ENCODE measurements at places on chromosomes 5 and 9.

DNA sequence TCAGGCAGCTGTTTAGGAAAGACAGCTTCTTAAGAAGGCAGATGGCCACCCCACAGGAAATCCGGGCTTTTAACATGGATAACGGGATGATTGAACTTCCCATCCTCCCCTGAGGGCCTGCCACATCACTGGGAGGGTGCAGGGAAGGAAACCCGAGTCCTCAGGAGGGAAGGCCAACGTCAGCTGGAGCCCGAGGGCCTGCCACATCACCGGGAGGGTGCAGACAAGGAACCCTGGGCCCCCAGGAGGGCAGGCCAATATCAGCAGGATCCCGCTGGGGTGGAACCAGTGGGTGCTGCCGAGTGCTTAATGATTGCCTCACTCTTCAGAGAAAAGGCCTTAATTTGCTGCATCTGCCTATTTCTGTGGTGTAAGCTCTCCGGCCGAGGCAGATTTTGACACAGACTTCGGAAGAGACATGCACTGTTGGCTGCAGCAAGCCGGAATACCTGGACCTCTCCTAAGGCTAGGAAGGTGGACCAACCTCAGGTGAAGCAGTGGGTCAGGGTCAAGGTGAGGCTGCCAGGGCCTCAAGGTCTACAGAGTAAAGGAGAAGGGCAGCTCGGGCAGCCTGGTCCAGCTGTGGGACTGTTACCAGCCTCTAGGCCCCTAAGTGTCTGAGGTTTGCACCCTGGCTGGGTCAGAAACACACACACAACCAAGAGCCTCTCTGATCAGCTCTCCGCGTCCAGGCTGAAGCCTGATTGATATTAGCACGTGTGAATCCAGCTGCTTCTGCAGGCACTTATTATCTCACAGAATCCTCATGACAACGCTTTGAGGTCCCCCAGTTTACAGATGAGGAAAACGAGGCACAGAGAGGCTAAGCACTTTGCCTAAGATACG, 14.8 kb upstream of the COL5A1 start:
- no peak for DNase-seq

- DNase-seq, result no peak
These were observed 97.4 kb downstream of the KCTD16 start for GRCh38 chr5:144267961-144268513.

GRCh38 chr9:3367185-3367584, 158.6 kb downstream of the RFX3 start:
- no peak for DNase-seq

DNA sequence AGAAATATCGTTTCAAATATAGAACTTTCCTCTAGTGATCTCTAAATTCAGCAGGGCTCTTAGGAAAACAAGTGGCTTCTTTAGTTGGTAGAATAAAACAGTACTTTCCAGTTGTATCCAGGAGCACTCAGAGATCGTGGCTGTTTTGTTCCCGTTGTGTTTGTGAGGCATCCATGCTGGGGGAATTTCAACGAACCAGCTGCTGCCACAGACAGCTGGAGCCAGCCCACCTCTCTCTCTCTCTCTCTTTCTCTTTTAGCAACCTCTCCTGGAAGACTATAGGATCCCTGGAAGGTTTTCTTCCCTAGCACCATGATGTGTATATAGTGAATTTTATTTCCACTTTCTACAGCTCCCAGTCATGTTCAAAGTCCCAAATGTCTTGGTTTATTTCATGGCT, 1116.0 kb upstream of the SEMA6A start:
- no peak for DNase-seq

DNA sequence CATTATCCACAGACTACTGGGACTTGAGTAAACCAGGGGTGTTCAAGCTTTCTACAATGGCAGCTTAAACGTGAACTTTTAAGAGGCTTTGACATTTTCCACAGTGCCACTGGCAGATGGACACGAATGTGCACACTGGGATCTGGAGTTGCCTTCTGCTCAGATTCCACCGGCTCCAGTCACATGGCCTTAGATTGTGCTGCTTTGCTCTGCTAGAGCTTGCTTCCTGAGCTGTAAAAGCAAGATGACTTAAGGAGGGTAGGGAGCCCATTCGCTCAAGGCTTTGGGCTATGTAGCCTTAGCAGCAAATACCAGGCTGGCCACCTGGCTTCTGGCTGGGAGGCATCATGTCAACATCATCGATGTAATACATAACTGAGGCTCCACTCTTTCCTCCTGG, 436.9 kb downstream of the MED10 start:
- no peak for DNase-seq

- no peak for DNase-seq
These were observed 87.0 kb downstream of the SPOCK1 start for GRCh38 chr5:137412136-137412535.

DNA sequence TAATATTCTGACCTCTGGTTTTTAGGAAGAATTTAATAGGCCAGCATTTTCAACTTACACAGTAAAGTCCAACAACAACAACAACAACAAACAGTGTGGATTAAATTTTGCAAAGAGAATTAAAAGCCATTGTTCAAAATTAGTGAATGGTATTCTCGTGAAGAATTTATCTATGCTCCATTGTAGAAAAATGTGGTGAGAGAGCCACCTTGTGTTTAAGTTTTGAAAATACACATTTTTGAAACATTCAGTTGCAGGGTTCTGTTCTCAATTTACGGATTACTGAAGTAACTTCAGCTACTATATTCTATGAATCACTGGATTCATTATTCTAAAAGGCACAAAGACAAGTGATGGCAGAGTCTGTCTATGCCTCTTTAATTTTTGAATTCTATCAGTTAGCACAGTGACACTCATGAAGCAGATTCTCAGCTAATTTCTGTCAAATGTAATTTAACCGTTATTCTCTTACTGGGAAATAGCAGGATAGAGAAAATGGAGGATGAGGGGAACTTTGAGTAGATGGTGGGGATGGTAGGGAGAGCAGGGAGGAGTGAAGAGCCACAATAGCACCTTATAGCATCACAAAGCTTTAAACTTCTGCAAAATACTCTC, 11.0 kb downstream of the CCDC152 start:
- no peak for DNase-seq

DNA sequence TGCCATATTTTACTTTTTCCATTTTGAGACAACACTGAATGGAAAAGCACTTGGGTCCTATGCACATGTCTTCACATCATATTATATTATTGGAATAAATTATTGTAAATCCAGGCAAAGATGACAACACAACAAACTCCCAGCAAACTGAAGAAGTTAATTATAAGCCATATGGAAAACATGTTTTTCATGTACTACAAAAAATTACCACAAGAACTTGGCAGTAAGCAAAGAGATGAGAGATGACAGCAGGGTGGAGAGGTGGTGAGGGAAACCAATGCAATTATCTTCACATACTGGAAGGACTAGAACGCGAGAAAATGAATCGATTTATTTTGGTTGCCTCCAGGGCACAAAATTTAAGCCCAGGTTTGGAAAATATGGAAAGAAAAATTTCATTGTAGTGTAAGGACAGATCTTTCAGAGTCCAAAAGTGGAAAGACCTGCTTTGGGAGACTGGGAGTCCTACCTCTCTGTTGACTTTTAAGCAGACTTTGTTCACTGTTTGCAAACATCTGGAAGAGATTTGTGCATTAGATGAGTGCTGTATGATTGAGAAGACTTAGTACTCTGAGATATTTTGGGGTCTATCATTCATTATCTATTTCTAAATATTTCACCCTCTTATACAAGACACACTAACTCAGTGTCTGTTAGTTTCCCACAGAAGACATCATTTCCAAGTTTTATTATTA, 138.0 kb downstream of the TMEM232 start:
- DNase-seq, result no peak

- peak; percentile 25 for DNase-seq
These were observed 529.5 kb downstream of the AGTPBP1 start for GRCh38 chr9:85212209-85212608.

DNA sequence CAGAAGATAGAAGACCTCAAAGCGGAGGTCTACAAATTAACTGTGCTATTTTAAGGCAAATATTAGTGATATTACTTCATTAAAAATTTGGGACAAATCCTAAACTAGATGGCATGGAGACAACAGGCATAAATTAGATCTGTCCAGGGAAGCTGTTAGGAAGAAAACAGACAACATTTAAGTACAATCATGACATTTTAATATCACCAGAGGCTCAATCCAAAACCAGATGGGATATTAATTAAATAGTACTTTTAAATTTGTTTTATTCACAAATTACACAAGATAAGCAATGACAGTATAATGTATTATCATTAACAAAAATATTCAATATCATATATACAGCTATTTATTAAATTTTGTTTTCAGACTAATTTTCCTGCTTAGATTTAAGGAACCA, 161.1 kb downstream of the AP3B1 start:
- no peak for DNase-seq

- DNase-seq, result no peak
These were observed 253.3 kb downstream of the EDIL3 start for GRCh38 chr5:84131372-84131771.

- no peak for DNase-seq
These were observed 19.6 kb downstream of the CCDC187 start for GRCh38 chr9:136284311-136284710.

GRCh38 chr9:98745470-98745869, 36.7 kb upstream of the GABBR2 start:
- DNase-seq, result no peak

DNA sequence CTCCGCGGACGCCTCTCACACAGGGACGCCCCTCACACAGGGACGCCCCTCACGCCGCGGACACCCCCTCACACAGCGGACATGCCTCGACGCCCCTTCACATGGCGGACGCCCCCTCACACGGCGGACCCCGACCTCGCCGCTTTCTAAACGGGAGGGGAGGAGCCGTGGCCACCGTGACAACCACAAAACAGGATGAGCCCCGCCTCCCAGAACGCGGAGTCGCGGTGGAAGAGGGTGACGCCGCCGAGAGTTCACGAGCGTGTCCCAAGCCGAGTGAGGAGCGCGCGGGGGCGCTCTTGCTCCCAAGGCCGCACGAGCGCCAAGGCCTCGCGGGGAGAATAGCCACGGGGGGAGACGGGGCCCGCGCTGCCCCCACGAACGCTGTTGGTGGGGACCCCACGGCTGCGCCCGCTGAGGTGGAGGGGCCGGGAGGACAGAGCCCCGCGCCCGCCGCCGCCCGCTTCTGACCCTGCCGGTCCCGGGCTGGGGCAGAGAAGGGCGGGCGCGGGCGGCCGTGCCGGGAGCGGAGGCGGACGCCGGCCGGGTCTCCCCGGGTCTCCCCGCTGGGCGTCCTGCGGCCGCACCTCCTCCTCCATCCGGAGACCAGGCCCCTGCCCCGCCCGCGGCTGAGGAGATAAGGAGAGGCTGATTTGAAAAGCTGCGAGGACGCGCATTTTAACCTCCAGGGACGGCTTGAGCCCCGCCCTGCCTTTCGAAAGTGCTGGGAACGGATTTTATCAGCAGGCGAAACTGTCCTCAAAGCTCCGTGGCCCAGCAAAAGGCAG, 3.9 kb upstream of the NKD2 start:
- DNase-seq, result no peak

DNA sequence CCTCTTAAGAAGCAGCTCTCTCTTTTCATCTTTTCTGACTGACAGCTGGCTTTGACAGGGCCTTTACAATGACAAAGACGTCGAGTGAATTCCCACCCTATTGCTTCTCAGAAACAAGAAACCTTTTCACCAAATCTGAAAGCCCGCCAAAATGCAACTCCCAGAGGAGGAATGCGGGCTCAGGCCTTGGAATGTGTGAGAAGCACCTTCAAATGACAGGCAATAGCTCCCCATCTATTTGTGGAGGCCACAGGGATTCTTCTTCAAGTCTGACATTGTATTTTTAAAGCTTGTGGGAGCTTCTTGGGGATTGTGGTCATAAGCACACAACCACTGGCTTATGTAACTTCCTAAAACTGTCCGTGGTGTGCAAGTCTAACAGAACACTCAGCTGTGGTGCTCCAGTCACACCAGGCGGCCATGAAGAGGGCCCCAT, 72.7 kb downstream of the DPYSL3 start:
- no peak for DNase-seq

DNA sequence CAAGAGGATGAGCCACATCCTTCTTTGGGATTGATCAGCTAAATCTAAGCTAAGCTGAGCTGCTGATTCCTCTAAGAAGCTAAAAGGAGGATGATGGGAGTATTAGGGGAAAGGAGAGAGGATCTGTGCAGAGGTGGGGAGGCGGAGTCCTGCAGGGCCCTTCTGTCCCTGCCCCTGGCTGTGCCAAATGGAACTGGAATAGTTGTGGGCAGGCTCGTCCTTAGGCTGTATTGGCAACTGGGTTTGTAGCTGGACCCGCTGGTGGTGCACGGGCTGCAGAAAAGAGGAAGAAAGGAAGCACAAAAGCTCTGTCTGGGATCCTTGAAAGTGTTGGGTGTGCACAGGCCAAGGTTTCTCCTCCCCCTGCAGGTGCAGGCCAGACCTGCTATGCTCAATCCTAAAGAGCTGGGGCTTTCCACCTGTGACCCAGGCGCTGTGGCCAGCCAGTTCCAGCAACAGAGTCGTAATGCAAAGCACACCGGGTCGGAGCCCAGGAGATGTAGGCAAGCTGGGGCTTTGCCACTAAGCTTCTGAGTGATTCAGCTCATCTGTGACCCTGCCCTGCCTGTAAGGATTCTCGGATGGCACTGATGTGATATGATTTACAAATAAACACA, 9.8 kb downstream of the CLTB start:
- DNase-seq, result no peak

DNA sequence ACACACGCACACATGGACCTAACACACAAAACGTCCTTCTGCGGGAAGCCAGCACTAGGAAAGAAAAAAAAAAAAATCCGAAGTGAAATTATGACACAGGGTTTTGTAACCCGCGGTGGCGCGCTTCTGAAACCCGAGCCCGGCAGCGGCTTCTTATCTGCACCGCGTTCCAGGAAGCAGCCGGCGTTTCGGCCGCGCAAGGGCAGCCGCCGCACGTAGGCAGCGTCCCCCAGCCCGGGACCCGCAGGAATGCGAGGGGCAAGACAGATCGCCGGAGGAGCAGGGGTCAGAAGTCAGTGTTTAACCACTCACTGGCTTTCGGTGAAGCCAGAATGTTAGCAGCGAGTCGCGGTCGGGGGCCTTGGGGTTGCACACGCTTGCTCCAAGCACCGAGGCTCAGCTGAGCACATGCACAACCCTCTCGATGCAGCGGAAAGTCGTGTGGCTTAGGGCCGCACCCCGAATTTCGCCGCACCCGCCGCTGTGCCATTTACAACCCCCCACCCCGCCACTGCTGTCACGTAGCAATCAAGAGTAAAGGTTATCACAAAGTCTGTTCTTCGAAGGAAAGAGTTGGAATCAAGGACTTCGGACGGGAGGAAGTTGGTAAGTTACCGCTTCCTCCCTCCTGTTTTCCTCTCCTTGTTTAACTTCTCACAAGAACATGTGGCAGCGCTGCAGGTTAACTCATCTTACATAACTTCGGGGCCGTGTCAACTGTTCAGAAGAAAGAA, 167.9 kb downstream of the AUH start:
- DNase-seq, result peak; percentile 70

DNA sequence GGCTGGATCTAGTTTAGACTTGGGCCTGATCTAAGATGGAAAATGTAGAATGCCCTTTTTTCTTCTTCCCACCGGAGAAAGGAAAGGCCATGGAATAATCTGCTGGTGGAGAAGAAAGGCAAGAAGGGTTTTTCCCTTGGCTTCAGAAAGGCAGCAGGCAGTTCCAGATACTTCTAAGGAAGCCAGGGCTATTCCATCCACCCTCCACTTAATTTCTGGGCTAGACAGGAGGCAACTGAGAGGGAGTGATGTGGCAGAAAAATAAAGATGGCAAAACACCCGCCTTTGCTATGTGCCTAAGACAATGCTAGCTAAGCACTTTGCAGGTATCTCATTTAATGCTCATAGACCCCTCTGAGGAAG, 9.9 kb downstream of the MYOZ3 start:
- DNase-seq, result no peak

Measured in MG63 (cell line).